ENCODE measurements at places on chromosomes 6 and 20. TPM values are rescaled to one million over a fixed set of nuclear protein-coding genes. Genes with fewer than 3 reads are reported as not detected.

The JPH2 gene
- not detected for polyA plus RNA-seq

The TREM2 gene
- 0.33 TPM for polyA plus RNA-seq

The ZBTB22 gene
- polyA plus RNA-seq, result 25.9 TPM

The DPM1 gene
- 13.4 TPM for polyA plus RNA-seq

The MUC21 gene
- polyA plus RNA-seq, result not detected

The HDGFL1 gene
- polyA plus RNA-seq, result not detected

The SLA2 gene
- 1.5 TPM for polyA plus RNA-seq

All from B cell (primary cell).